LHCN-M2 (cell line): ENCODE measurements at places on chromosomes 16 and 17. TPM values are rescaled to one million over a fixed set of nuclear protein-coding genes. Genes with fewer than 3 reads are reported as not detected.
A peak's percentile ranks its signal among the peaks of the same experiment; 100 is the strongest.

Gene CDRT15L2
- not detected in 2 replicates for total RNA-seq

Gene TBC1D3K
- total RNA-seq, result not detected in 2 replicates

Gene PPP1R27
- total RNA-seq, result 1.0 TPM in 1 of 2 replicates, not detected in the other

Gene UTS2R
- total RNA-seq, result 0.11 TPM in 1 of 2 replicates, not detected in the other

Gene RAB40B
- total RNA-seq, result 15.6 and 17.9 TPM in 2 replicates

Gene SPNS3
- total RNA-seq, result not detected in 2 replicates

Gene RAB37
- 0.19 and 0.34 TPM in 2 replicates for total RNA-seq

Gene FAM117A
- 14.8 and 15.5 TPM in 2 replicates for total RNA-seq

Gene ANKS4B
- not detected in 2 replicates for total RNA-seq

Gene ADAD2
- not detected in 2 replicates for total RNA-seq

Gene SLC26A11
- total RNA-seq, result 9.6 and 9.8 TPM in 2 replicates

DNA sequence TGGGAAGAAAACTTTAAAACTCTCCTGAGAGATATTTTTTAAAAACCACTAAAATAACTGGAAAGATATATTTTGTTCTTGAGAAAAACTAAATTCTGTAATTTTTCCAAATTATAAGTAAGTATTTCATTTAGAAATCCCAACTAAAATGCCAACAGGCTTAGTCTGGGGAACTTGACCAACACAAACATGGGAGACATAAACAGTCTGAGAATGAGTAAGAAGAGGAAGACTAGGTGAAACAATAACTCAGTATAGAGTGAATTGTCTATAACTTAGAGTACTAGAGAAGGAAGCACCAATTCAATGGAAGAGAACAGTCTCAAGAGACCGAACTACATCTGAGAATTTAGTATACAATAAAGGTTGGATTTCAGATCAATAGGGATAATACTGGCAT is 2.9 kb downstream of the CMTM1 start:
- peak; percentile 31 for DNase-seq

- no peak for DNase-seq
These were observed 49.7 kb downstream of the RNF112 start for GRCh38 chr17:19460700-19461099.

DNA sequence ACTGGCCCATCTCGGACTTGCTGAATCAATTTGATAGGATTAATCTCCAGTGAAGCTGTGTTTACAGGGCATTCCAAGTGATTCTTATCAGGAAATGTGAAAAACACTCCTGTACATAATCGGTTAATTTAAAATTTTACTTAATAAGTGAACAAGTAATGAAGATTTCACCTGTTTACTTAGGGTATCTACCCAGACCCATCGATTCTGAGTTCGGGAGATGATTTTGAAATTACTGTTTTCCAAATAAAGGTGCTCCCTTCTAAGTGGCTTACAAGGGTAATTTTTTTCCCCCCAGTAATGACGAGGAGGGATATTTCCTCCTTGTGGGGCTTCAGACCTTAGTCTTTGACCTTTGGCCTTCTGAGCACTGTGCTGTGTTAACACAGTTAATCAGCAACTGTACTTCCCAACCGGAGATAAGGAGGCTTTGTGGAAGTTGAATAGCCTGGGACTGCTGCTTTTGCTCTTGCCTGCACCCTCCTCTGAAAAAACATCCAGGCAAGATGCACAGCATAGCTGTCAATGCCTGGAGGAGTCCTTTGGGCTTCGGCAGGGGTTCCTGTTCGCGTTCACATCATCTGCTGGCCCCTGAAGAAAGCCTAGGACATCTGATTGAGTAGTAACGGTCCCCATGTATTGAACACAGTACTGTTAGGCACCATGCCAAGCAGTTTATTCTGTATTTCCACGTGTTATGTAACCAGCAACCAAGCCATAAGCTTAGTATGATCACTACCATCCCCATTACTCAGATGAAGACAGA is 1.8 kb downstream of the FAHD1 start:
- no peak for DNase-seq

GRCh38 chr17:40803617-40804082 is 3.9 kb upstream of the KRT28 start:
- DNase-seq, result peak; percentile 50

GRCh38 chr17:51251010-51251409 is 8.8 kb downstream of the MBTD1 start:
- peak; percentile 28 for DNase-seq

- no peak for DNase-seq
These were observed 7.9 kb downstream of the GRN start for GRCh38 chr17:44352828-44353671.

- DNase-seq, result peak; percentile 90
These were observed 19.9 kb downstream of the CLEC16A start for GRCh38 chr16:10964039-10964890.

DNA sequence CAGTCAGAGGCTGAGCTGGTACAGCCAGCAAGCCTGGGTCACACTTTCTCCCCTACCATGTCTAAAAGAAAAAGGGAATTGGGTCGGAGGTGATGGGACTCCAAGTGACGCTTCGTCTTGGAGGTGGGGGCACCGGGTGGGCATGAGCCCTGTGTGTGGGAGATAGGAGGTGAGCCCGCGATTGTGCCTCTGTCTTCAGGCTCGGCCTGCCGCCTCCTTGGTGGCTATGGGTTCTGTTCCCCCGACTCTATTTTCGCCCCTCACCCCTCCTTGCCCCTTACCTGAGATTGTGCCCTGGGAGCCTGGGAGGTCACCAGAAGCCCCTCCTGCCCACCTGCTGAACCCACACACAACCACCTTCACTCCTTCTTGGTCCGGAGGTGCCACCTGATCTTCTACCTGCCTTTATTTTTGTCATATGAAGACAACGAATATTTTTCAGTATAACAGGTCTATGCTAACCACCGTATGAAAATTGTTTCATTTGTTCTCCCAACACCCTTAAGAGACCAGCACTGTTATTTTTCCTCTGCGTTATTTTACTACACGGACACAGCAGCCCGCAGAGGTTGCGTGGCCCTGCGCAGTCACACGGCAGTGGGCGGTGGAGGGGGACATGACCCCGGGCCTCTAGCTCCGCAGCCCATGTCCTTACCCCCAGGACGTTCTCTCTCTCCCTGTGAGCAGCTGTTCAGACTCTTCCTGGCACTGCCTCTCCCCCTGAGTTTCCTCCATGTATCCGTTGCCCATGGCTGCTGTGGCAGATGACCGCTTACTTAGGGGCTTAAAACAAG is 49.9 kb downstream of the ATP2C2 start:
- no peak for DNase-seq

- no peak for DNase-seq
These were observed 2.0 kb upstream of the ARRB2 start for GRCh38 chr17:4708436-4708835.

DNA sequence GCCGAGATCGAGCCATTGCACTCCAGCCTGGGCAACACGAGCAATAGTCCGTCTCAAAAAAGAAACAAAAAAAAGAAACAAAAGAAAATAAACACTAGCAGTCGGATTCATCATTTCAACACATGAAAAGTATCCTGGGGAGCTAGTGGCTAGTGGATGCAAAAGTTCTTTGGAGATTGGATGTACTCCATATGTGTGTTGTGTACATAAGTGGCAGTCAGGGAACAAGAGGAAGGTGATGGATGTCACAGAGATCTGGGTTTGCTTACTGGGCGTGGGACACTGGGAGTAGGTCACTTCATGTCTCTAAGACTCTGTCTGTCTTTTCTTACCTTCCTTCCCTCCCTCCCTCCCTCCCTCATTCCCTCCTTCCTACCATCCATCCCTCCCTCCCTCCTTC is 35.4 kb downstream of the MRC2 start:
- no peak for DNase-seq

- no peak for DNase-seq
These were observed 8.8 kb downstream of the GPR139 start for GRCh38 chr16:20064931-20065330.

DNA sequence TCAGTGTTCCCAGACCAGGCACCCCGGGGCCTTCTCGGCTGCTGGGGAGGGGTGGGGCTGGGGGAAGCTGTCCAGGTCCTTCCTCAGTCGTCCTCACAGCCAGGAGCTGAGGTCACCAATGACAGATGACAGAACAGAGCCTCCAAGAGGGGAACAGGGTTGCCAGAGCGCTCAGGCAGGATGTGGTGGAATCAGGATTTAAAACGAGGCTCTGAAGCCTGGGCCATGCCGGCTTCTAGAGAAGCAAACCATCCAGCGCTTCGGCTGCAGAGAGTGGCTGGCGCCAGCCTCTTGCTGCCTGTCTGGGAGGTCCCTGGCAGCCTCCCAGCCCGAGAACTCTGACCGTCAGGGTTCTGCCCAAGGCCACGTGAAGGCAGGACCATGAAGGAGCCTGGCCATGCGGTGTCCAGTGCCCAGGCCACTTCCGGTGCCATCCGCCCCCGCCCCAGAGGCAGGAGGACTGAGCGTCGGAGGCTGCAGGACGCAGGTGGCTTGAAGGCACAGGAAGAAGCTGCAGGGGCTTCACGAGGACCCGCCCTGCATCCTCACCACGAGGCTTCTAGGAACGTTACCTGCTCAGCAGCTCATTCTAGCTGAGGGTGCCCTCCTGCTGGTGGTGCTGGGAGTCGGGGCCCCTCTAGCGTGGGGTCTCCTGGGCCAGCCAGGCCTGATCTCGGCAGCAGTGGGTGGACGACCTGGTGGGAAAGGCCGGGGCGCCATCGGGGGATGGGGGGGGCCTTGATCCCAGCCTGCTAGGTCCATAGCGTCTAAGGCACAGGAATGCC is 78.5 kb downstream of the KLHDC4 start:
- peak; percentile 4 for DNase-seq

DNA sequence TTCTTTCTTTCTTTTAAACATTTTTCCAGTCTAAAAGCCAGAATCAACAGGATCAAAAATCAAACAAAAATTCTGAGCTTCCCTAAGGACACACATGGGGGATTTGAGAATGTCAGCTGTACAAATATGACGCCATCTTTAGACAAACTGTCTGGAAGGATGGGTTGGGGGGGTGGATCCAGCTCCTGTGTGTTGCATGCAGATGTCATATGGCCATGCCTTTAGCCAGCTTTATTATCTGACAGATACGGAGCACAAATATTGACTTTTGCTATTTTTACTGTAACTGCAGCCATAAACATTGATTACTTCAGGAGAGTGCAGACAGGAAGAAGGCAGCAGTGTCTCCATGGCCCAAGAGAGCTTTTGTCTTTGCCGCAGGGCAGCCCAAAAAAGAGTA is 279.4 kb upstream of the ELAC2 start:
- peak; percentile 19 for DNase-seq
